Right cardiac atrium (tissue), 5 donors: ENCODE measurements at places on chromosomes 5 and 9.

DNA sequence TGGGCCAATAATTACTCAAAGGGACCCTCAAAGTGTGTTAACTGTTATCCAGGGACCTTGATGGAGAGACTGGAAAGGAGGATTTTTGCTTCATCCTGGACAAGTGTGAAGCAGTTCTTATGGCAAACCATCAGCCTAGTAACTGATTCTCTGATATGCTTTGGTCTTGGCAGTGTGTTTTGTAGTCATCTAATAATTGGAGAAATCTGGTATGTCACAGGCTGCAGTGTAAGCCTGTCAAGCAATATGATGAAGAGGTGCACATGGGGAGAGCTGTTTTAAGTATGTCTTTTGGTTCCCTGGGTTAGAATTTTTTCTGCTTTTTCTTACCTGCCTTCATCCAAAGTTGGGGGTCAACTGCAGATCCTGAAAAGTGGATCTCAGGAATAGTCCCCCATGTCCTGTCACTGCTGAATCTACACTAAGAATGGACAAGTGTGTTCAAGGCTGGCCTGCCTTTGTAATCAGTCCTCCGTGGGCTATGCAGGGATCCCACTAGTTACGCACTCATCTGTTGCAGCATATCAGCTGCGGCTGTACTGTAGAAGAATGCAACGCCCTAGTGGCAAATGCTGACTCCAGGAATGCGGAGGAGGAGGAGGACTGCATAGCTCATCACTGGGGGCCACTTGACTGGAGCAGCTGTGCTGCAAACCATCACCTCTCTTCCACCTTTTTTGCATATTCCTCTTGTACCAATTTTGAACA is 1.9 kb downstream of the SPTAN1 start:
- DNase-seq = peak; percentile 76

DNA sequence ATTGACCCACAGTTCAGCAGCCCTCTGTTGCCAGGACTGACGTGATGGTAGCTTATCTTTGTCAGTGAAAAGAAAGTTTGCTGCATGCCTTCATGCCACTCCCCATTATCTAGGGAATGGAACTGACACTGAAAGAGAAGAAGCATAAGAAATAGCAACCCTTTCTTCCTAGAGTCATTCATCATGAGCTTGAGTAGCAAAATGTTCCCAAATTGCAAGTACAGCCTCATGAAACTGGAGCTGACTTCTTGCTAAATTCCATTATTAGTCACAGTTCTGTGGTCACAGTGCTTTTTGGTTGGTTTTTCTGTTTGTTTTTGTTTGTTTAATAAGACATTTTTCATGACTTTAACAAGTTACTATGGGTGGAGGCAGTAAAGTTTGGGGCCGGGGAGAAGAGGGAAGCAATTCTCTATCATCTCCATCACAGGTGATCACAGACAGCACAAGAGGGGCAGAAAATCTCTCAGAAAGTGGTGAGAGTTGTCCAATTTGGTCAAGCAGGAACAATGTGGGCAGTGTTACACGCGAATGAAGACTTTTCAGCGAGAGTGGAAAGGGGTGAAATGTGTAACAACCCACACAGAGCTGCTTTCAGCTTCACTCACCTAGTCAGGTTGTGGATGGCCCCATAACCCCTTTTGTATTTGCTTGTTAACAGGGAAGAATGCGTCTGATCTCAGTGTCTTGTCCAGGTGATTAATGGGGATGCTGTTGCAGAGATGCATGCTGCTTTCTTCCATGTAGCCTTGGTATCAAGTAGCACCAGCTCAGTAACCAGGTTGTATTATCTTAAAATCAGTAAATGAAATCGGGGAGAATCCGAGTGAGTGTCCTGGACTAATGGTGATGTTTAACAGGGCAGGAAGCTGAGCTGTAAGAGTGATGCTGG is 440.4 kb downstream of the DMRT2 start:
- DNase-seq = no peak

- DNase-seq = no peak
Measured at GRCh38 chr5:32291591-32291990, 21.1 kb downstream of the MTMR12 start.

DNA sequence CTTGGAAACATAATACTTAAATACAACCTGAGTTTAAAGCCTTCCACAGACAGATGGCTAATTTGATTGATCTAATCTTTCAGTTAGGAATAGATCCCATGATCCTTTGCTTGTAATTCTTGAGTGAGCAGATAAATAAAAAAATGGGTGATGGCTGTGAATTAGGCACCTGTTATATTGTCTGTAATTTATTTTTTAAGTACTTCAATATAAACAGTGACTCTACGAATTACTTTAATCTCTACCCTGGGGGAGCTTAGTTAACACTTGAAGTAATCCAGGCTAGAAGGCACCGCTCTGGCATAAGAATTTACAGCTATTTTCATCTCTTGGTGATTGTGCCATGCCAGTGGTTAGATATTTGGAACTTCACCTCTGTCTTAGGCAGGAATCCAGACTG is 9.0 kb downstream of the EGFLAM start:
- DNase-seq = no peak

DNA sequence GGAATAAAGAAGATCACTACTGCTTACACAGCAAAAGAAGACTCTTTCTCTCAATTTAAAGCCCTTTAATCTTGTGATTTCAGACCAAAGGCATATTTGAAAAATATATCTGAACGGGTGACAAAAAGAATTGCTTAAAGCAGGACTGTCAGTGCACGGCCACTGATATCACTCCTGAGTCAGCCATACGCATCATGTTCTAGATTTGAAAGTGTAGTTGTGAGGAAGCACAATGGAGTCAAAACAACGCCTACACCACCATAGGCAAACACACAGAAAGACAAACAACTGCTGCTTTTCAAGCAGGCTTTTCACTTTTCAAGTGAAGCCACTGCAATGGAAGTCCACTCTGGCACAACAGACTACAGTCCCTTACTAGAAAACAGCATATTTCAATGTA is 141.7 kb downstream of the AUH start:
- no peak for DNase-seq

DNA sequence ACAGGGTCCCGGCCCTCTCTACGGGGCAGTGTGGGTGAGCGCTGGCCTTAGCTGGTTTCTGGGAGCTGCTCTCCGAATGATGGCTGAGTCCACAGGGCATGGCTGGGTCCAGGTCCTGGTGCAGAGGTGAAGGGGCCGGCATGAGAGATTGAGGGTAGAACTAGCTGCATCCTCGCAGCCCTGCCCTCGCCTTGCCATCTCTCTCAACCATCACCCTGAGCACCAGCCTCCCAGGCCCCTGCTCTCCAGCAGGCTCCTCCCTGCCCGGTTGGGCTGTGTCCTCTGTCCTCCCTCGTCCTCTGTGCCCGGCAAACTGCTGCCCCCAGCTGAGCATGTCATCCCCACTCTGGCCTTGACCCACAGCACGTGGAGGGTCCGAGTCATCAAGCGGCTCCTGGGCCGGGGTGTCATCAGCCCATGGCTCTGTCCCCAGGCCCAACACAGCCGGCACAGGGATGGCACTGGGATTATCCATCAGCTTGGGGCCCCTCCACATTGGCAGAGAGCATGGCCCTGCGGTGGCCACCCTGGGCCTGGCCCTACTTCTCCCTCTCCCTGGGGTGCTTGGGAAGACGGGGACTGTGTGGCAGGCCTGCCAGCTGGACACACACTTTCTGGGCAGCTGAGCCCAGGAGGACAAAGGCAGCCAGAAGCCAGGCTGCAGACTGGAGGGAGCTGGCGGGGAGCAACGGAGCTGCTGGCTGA is 8.4 kb downstream of the FLT4 start:
- no peak for DNase-seq

DNA sequence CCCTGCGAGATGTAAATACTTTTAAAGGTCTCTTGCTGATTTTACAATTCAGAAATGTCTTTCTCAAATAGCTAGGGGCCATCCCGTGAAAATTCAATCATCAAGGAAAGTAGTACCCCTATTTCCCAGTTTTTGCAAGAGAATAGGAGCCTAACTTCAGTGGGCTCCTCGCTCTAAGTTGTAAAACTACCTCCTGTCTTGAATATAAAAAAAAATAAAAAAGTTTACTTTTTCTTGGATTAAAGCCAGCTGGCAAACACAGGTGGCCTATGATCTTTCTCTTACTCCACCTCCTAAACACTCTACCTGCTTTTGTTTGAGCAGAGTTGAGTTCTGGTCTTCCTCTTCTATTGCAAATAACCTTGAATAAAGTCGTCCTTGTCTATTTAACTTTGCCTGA is 79.4 kb downstream of the SLCO4C1 start:
- DNase-seq = no peak

GRCh38 chr5:154570572-154571324 is 92.7 kb upstream of the HAND1 start:
- no peak for DNase-seq

DNA sequence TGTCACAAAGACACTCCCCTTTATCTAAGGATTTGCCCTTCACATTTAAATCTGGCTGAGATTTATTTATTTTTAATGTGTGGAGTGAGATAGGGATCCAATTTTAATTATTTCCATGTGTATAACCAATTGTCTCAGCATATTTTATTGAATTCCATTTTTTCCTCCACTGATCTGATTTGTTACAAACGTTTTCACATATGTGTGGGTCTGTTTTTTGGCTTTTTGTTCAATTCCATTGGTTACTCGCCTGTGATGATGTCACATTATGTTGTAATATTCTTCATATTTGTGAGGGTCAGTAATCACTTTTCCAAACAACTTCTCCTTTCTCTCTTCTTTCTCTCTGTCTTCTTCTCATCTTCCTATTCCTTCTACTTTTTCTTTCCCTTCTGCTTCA is 278.3 kb upstream of the RFX3 start:
- DNase-seq = no peak

DNA sequence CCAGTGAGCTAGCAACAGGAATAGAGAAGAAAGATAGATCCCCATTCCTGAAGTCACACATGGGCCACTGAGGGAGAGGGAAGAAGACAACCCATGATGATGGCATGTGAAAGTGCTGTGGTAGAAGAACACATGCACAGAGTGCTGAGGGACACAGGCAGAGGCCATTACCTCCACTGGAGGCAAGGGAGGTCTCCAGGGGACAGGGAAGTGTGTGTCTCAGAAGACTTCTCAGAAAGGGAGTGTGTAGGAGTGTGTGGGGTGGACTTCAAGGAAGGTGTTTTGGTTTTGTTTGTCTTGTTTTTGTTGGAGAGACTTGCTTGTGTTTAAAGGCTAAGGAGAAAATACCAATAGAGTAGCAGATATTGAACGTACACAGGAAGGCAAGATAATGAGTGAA is 77.0 kb upstream of the SMARCA2 start:
- DNase-seq = no peak
